Stimulated activated CD8-positive, alpha-beta memory T cell treated with anti-CD3 and anti-CD28 coated beads, Interleukin-15, amount 100 ng/mL, for 24 hours (primary cell): ENCODE measurements at places on chromosomes 3 and 15.

DNA sequence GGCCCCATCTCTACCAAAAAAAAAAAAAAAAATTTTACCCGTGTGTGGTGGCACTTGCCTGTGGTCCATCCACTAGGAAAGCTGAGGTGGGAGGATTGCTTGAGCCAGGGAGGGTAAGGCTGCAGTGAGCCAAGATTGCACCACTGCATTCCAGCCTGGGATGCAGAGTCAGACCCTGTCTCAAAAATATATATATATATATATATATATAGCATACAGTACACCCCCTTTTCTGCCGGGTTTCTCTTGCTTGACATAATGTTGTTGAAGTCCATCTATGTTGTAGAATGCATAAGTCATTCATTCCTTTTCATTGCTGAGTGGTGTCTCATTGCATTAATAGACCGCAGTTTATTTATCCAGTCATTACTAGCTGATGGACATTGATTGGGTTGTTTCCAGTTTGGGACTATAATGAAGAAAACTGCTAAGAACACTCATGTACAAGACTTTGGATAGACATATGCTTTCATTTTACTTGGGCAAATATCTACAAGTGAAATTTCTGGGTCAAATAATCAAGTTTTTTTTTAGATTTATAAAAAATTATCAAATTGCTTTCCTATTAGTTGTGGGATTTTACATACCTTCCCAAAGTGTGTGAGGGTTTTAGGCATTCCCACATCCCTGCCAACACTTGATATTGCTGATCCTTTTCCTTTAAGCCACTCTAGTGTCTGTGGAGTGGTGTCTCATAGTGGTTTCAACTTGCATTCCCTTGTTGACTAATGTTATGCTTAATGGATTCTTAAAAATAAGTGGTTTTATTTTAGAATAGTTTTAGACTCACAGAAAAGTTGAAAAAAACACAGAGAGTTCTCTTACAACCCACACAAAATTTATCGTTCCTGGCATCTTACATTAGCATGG lies 2.1 kb upstream of the PRR20G start:
- DNase-seq, result no peak

DNA sequence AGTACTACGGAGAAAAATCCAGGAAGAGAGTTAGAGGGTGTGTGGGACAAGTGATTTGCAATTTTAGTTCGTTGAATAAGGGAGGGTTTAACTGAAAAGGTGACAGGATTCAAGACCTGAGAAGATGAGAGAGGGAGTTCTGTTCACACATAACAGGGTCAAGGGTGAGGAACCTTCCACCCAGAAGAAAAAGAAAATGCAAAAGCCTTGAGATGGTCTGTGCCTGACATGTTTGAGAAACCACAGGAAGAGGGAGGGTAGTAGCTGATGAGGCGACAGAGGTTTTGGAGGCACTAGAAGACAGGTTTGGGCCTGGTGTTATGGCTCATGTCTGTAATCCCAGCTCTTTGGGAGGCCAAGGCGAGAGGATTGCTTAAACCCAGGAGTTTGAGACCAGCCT lies 591 bp upstream of the SLC25A20 start:
- DNase-seq, result no peak

DNA sequence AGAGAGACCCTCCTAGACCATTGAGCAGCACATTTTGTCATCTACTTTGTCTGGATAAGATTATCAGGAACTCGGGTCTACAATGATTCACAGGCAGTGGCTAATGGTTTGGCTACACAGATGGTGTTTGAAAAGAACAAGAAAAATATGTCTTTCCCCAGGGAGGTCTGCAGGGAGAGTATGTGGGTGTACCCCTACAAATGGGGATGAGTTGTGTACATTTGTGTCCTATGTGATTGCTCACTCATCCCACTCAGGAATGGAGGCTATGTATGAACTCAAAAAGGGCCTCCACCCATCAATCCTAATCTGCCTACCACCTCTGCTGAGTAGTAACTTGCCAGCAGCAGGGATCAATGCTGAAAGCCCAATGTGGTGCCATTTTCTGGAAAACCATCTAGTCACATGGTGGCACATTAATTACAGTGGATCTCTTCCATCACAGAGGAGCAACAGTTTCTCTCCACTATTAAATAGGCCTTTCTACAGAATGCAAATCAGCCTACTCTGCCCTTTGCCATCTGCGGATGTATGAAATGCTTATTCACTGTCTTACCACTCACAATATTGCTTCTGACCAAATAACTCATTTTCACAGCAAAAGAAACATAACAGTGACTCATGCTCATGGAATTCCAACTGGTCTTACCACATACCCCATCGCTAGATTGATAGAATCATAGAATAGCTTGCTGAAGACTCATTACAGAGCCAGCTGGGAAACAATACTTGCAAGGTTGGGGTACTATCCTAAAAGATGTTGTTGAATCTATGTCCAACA lies 48.3 kb upstream of the TRIM42 start:
- no peak for DNase-seq

GRCh38 chr15:48244921-48245320 lies 38.8 kb downstream of the SLC12A1 start:
- no peak for DNase-seq

- DNase-seq, result no peak
Measured at GRCh38 chr3:133254716-133255115, 145.1 kb upstream of the BFSP2 start.

GRCh38 chr3:134214239-134214638 lies 36.4 kb downstream of the RYK start:
- DNase-seq, result no peak

DNA sequence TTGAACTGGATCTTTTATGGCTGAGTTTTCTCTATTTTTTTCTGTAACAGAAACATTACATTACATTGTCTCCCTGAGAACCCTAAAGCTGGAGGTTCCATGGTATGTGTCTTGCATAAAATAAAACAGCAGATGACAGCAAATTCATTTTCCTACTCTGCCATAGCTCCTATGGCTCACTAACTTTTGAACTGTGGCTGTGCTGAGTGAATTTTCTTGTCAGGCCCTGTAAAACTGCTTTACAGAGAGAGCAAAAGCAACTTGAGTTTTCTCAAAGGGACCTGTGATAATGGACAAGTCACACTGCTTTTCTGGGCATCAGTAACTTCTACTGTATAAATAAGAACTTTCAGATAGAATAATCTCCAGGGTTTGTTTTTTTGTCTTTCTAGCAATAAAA lies 129.9 kb upstream of the TSC22D2 start:
- no peak for DNase-seq

DNA sequence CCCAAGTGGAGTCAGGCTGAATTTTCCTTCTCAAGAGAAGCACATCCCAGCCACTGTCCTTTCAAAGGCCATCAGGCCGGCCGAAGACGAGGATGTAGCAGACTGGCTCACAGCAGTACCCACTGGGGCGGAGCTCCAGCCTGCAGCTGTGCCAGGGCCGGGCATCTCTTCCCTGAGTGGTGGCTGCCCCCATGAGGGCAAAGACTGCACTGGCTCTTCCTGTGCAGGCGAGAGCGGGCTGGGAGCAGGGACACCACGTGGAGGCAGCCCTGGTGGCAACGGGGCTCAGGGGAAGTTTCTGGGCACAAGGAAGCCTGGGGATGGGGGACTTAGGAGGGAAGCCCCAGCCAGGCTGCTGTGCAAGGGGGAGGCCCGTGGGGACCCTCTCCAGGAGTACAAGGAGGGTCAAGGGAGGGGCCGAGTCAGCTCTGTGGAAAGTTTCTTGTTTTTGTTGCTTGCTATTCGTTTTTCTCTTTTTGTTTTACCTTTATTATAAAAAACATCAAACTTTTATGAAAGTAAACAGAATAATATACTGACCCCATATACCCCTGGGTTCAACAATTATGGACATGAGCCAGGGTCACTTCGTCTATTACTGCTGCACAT lies 66.1 kb downstream of the RPN1 start:
- DNase-seq, result no peak

- DNase-seq, result no peak
Measured at GRCh38 chr3:32430900-32431299, 39.2 kb downstream of the CMTM7 start.

DNA sequence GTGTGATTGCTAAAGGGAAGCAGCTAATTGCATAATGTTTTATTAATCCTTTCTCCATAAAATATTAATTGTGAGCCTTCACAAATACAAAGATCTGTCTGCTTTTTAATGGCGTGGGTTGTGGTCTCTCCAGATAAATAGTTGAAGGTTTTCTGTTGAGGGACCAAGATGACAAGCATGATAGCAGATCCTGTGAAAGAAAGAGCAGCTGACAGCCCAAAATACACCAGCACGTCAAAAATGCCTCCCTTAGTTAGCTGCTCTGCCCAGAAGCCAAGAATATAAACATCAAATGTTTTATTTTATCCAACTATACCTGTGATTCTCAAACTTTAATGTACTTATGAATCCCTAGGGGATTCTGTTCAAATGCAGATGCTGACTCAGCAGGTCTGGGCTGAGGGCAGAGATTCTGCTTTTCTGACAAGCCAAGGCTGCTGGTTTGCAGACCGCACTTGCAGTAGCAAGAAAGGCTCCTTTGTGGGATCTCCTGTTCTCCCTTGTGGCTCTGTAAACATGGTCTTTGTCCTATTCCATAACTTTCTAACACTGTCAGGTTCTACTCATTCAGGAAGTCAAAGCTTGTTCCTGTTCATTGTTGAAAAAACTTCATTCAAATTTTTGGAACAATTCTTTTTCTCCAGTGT lies 119.1 kb upstream of the SLC25A36 start:
- DNase-seq, result no peak

GRCh38 chr3:31278532-31278931 lies 254.2 kb upstream of the STT3B start:
- no peak for DNase-seq

GRCh38 chr3:139317660-139318430 lies 26.0 kb upstream of the MRPS22 start:
- no peak for DNase-seq

DNA sequence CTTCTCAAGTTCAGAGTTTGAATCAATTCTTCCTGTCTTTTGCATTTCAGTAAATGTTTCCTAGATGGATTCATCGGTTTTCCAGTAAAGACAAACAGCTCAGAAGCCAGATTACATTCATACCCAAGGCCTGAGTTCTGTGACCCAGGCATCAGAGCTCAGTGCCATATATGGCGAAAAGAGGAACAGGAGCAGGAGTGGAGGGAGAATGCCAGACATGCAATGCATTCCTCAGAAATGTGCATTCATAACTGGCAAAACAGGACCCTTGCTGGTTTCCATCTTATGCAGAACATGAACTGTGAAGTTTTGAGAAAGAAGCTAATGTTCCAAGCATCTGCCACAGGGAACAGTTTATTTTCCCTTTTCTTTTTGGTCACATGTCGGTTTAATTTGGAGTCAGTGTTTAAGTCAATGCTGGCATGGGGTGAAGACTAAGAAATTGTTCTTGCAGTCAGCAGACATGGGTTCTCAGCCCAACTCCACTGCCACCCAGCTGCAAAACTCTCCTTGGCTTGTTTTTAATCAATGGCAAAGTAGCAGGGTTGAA lies 116.5 kb downstream of the LPP start:
- no peak for DNase-seq
